ENCODE measurements at places on chromosomes 2 and 18.

- peaks cover 8% of the 10 kb centered on the region for H3K27me3 ChIP-seq
- H3K36me3 ChIP-seq, result peaks cover 3% of the 10 kb centered on the region
- H3K27ac ChIP-seq, result no peak overlapping the region
- no peak overlapping the region for H3K4me3 ChIP-seq
- no peak for DNase-seq
Measured at GRCh38 chr2:80392441-80392840, 87.9 kb upstream of the LRRTM1 start.

DNA sequence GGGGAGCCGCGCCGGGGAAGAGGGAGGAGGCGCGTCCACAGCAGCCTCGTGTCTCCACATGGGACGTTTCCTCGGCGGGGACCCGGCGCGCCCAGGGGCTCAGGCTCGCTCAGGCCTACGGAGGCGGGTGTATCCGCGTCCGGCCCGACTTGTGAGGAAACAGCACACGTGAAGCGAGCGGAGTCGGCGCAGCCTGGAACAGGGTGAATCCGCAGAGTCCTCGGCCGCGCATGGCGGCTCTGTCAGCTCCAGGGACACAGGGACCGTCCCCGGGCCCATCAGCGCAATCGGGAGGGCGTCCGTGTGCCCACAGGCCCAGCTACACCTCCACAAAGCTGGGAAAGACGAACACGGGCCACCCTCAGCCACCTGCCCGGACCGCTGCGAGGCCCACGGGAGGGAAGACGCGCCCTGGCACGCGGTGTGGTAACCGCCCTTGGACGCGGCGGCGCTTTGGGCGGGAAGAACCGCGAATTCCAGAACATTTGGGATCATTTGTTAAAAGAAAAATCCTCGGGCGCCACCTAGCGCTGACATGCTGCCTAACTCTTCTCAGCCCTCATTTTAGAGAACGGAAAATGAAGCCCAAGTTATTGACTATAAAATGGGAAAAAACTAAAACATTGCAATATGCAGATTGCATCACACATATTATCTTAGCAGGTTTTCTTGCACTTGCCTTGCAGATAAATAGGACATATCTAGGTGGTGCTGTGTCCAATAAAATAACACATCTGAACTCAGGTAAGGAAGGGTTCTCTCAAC is 40.4 kb downstream of the TMEM18 start:
- peaks cover 31% of the 10 kb centered on the region for H3K4me1 ChIP-seq
- H3K27ac ChIP-seq, result no peak overlapping the region
- peaks cover 4% of the 10 kb centered on the region for H3K27me3 ChIP-seq
- no peak overlapping the region for H3K4me3 ChIP-seq
- no peaks in the 10 kb centered on the region for H3K36me3 ChIP-seq
- peak; percentile 79 for DNase-seq

DNA sequence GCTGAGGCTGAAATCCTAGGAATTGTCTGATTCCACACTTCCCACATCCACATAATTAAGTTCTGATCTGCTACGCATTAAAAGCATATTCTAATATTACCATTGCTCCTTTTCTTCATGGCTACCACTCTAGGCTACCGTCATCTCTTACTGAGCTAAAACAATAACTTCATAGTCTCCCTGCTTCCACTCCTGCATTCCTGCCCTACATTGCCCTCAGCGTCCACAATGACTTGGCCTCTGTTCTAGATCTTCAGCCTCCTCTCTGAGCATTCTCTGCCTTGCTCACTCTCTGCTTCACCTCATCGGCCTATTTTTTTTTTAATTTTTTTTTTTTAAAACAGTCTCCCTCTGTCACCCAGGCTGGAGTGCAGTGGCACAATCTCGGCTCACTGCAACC is 15.8 kb upstream of the TLK1 start:
- H3K27me3 ChIP-seq, result no peaks in the 10 kb centered on the region
- H3K27ac ChIP-seq, result no peak overlapping the region
- H3K36me3 ChIP-seq, result no peaks in the 10 kb centered on the region

DNA sequence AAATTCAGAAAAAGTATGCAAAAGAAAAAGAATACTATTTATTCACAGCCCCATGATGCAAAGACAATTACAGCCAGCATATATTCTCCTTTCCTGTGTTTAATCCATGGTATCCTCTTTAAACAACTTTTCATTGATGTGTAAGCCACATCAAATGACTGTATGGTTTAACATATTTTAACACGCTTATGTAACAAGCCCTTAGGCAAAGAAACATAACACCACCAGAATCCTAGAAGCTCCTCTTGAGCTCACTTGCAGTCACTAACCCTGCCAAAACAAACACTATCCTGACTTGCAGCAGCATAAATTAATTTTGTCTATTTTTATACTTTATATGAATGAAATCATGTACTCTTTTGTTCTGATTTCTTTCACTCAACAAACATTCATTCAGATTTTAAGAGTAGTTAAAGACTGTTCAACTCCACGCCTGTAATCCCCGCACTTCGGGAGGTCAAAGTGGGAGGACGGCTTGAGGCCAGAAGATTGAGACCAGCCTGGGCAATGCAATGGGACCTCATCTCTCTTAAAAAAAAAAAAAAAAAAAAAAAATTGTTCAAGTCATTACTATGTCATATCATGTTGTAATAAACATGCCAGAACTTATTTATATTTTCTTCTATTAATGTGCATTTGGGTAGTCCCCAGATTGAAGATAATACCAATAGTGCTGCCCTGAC is 226.3 kb downstream of the NBAS start:
- no peak for DNase-seq
- peaks cover 61% of the 10 kb centered on the region for H3K36me3 ChIP-seq
- H3K4me1 ChIP-seq, result peaks cover 5% of the 10 kb centered on the region
- H3K27ac ChIP-seq, result no peak overlapping the region

DNA sequence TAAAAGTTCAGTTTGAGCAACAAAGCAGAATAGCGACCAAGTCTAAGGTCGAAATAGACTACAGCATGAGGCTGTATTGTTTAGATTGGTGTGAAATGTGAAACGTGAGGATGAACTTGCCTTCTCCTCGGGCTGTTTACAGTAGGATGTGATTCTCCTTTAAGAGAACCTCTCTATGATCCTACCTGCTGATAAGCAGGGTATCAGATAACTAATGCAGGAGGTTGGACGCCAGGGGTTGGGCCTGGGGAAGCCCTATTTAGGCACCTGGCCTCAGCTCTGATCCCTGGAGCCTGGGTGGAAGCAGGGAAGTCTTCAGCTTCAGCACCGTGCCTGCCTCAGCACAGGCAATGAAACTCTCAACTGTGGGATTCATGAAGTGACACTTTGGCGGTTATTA is 11.4 kb downstream of the CRYGD start:
- no peak overlapping the region for H3K27ac ChIP-seq
- H3K4me1 ChIP-seq, result peaks cover 19% of the 10 kb centered on the region
- H3K27me3 ChIP-seq, result peaks cover 27% of the 10 kb centered on the region

GRCh38 chr2:84962917-84963316 is 8.0 kb upstream of the KCMF1 start:
- H3K27me3 ChIP-seq, result peaks cover 6% of the 10 kb centered on the region
- H3K4me3 ChIP-seq, result no peak overlapping the region
- H3K36me3 ChIP-seq, result peaks cover 51% of the 10 kb centered on the region

DNA sequence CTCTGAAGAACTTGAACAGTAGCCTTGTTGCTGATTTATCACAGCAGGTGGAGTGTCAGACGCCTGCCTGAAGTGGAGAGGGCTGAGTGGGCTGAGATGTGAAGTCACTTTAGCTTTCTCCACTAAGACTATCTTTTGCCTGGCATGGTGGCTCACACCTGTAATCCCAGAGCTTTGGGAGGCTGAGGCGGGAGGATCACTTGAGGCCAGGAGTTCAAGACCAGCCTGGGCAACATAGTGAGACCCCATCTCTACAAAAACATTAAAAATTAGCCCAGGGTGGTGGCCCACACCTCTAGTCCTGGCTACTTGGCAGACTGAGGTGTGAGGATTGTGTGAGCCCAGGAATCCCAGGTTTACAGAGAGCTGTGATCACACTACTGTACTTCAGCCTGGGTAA is 60.6 kb upstream of the TTC39C start:
- peaks cover 6% of the 10 kb centered on the region for H3K4me1 ChIP-seq
- no peaks in the 10 kb centered on the region for H3K36me3 ChIP-seq
- no peak overlapping the region for H3K27ac ChIP-seq
- H3K27me3 ChIP-seq, result peaks cover 18% of the 10 kb centered on the region

GRCh38 chr18:47725656-47726055 is 204.8 kb downstream of the SMAD2 start:
- H3K27ac ChIP-seq, result no peak overlapping the region
- H3K4me3 ChIP-seq, result no peak overlapping the region
- no peaks in the 10 kb centered on the region for H3K36me3 ChIP-seq

DNA sequence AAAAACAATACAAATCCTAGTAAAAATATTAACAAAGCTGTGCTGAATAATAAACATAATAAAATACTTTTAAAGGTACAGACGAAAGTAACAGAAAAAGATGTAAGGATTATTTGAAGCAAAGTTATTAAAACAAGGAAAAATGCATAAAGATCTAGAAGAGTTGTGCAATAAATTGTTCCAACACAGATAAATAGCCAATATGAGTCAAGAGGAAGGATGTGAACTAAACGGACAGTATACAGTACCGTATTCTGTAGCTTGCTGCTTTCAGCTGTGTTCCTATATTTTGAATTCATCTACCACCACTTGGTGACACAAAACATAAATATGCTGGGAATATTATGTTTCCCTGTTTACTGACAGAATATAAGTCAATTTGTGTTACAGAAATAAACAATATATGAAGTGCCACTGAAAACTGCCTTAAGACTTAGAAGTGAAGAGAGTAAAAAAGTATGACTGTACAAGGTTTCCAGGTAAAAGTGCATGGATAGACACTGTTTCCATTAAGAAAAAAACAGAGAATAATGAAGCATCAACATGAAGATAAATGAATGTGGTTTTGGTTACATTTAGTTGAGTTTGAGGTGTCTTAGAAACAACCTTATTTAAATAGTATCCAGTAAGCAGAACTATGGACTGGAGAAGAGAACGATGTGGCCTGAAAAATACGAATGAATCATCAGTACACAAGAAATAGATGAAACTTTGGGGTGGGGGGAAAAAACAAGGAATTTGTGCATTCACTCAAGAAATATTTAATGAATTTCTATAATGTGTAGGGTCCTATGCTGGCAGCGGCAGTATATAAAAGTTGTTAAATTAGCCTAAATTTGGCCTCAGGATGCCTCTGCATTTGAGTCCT is 13.1 kb downstream of the PPP3R1 start:
- no peak for DNase-seq
- H3K4me3 ChIP-seq, result no peak overlapping the region
- peaks cover 33% of the 10 kb centered on the region for H3K4me1 ChIP-seq
- H3K27me3 ChIP-seq, result no peaks in the 10 kb centered on the region
- peaks cover 20% of the 10 kb centered on the region for H3K36me3 ChIP-seq
- peak overlapping the region; percentile 31 for H3K27ac ChIP-seq

DNA sequence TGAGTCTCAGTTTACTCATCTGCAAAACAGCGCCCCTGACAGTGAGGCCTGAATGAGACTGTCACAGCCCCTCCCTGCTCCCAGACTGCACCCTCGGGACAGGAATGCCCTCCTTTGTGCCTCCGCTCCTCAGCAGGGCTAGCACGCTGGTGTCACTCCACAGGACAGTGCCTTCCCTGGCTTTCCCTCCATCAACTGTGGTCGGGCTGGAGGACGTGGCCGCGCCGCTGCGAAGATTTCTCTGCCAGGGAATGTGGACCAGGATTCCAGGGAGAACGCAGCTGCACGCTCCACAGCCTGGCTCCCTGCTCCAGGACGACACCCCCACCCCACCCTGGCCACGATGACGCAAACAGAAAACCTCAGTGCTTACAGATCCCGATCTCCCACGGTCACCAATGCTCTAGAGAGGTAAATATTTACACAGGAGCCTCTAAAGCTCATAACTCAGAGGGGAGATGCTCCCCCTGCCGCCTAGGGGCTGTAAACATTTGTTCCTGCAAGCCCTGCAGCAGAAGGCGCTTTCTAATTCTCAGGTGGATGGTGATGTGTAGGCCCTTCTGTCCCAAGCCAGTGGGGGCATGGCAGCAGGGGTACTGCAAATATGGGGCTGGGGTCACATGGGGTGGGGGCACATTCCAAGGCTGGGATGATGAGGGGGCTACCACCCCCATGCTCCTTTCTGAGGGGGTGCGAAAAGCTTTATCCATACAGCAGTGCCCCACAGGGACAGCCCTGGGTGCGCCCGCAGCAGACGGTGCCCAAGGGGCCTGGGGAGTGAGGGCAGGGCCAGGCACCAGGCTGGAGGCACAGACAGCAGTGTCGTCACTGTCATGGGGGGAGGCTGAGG is 12.4 kb downstream of the HS6ST1 start:
- peaks cover 78% of the 10 kb centered on the region for H3K4me1 ChIP-seq
- DNase-seq, result peak; percentile 54
- peak overlapping the region; percentile 80 for H3K27ac ChIP-seq
- peak overlapping the region; percentile 73 for H3K4me3 ChIP-seq
- H3K36me3 ChIP-seq, result no peaks in the 10 kb centered on the region
- no peaks in the 10 kb centered on the region for H3K27me3 ChIP-seq

- no peak for DNase-seq
- H3K27ac ChIP-seq, result no peak overlapping the region
- no peaks in the 10 kb centered on the region for H3K36me3 ChIP-seq
- no peaks in the 10 kb centered on the region for H3K4me1 ChIP-seq
Measured at GRCh38 chr2:101360232-101360631, 27.1 kb downstream of the CREG2 start.

DNA sequence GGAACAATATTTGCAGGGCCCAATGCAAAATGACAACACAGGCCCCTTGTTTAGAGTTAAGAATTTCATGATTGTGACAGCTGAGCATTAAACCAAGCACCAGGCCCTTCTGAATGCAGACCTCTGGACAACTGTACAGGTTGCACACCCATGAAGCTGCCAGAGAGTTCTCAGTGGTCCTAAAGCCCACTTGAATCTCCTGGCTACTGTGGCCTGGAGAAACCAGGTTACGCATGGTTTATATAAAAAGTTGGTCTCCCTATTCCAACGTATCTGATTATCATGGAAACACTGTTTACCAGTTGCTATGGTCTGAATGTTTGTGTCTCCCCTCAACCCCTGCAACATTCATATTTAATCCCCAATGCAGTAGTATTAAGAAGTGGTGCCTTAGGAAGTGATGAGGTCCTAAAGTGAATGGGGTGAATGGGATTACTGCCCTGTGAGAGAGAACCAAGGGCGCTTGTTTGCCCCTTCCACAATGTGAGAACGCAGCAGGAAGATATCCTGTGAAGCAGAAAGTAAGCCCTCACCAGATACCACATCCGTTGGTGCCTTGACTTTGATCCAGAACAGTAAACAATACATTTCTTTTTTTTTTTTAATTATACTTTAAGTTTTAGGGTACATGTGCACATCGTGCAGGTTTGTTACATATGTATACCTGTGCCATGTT is 48.0 kb upstream of the ANXA4 start:
- no peaks in the 10 kb centered on the region for H3K36me3 ChIP-seq
- DNase-seq, result no peak
- H3K4me1 ChIP-seq, result peaks cover 21% of the 10 kb centered on the region
- peaks cover 2% of the 10 kb centered on the region for H3K27me3 ChIP-seq
- no peak overlapping the region for H3K4me3 ChIP-seq

DNA sequence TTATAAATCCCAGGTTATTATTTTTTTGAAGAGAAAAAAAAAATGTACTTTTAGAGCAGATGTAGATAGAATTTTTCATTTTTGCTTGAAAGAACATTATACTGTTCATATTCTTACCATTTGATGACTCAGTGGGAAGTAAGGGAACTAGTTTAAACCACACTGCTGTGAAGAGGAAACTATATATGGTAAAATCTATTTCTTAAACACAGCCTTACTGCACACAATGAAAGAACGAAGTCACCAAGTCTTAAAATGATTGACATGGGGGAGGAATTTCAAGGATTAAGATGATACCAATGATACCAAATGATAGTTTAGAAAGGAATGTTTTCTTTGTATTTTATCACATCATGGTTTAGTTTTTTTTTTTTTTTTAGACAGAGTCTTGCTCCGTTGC is 5.0 kb downstream of the ACTR2 start:
- H3K4me1 ChIP-seq, result peaks cover 18% of the 10 kb centered on the region
- no peak for DNase-seq
- peaks cover 45% of the 10 kb centered on the region for H3K36me3 ChIP-seq
- H3K4me3 ChIP-seq, result no peak overlapping the region
- no peaks in the 10 kb centered on the region for H3K27me3 ChIP-seq
- no peak overlapping the region for H3K27ac ChIP-seq
